ENCODE measurements at places on chromosomes 4 and X. TPM values are rescaled to one million over a fixed set of nuclear protein-coding genes. Genes with fewer than 3 reads are reported as not detected.

GRCh38 chrX:115988825-115989224 lies 181.7 kb upstream of the AGTR2 start:
- H3K36me3 ChIP-seq: no peaks in the 10 kb centered on the region
- peaks cover 16% of the 10 kb centered on the region for H3K27me3 ChIP-seq
- H3K4me1 ChIP-seq: no peaks in the 10 kb centered on the region
- no peak overlapping the region for H3K27ac ChIP-seq
- H3K4me3 ChIP-seq: no peak overlapping the region

DNA sequence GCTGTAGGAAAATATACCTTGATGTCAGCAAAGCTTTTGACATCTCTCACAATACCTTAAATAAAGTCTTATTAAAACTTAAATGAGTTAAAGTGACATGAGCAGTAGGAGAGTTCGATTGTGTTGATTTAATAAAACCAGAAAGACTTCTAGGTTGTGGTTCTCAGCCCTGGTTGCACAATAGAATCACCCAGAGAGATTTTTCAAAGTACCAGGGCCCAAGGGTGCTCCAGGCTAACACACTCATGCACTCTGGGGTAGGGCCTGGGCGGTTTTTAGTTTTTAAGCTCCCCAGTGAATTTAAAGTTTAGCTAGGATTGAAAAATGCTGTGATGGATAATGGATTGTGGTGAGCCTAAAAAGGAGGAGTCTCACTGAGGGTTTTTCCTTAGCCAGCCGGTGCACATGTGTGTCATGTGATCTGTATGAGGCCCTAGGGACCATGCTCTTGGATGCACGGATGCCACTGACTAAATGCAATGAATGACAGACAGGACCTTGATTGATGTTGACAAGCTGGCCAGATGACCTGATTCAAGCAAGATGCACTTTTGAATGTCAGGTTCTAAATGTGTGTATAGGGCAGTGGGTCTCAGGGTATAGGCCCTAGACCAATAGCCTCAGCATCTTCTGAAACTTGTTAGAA lies 185.0 kb downstream of the PTTG2 start:
- no peaks in the 10 kb centered on the region for H3K4me1 ChIP-seq
- H3K36me3 ChIP-seq: no peaks in the 10 kb centered on the region
- no peak for DNase-seq
- no peaks in the 10 kb centered on the region for H3K27me3 ChIP-seq
- H3K27ac ChIP-seq: no peak overlapping the region

DNA sequence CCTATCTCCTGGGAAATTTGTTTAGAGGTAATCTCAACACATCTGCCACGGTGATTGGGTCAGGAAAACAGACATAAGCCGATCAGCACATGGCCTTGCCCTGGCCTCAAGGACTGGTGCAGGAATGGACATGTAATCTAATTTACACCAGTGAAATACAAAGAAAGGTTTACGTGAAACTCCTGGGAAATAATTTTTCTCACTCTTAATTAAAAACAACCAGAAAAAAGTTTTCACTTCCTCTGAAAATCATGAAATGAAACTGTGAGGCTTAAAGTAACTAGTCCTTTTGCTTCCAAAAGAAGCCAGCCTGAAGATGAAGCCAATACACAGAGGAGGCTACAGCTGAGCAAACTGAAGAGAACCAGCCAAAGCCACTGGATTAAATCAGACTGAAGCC lies 154.1 kb upstream of the FAM241A start:
- H3K36me3 ChIP-seq: no peaks in the 10 kb centered on the region
- H3K27me3 ChIP-seq: no peaks in the 10 kb centered on the region
- no peak overlapping the region for H3K4me3 ChIP-seq

DNA sequence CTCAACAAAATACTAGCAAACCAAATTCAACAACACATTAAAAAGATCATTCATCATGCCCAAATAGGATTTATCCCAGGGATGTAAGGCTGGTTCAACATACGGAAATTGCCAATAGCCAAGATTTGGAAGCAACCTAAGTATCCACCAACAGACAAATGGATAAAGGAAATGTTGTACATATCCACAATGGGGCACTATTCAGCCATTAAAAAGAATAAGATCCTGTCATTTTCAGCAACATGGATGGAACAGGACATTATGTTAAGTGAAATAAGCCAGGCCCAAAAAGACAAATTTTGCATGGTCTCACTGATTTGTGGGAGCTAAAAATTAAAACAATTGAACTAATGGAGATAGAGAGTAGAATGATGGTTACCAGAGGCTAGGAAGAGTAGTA lies 82.0 kb upstream of the FAM241A start:
- no peak overlapping the region for H3K4me3 ChIP-seq
- H3K36me3 ChIP-seq: no peaks in the 10 kb centered on the region
- no peaks in the 10 kb centered on the region for H3K4me1 ChIP-seq
- H3K27me3 ChIP-seq: no peaks in the 10 kb centered on the region
- DNase-seq: no peak

Gene DUSP21
- polyA plus RNA-seq: not detected

Gene SLC7A11
- polyA plus RNA-seq: not detected

Gene MAGIX
- 0.59 TPM for polyA plus RNA-seq

Measured in adrenal gland (tissue), 19 donors.